Stimulated activated naive CD4-positive, alpha-beta T cell (primary cell): ENCODE measurements at places on chromosomes 4 and X.

GRCh38 chr4:75158451-75158850 lies 225.5 kb downstream of the PARM1 start:
- no peak for DNase-seq

DNA sequence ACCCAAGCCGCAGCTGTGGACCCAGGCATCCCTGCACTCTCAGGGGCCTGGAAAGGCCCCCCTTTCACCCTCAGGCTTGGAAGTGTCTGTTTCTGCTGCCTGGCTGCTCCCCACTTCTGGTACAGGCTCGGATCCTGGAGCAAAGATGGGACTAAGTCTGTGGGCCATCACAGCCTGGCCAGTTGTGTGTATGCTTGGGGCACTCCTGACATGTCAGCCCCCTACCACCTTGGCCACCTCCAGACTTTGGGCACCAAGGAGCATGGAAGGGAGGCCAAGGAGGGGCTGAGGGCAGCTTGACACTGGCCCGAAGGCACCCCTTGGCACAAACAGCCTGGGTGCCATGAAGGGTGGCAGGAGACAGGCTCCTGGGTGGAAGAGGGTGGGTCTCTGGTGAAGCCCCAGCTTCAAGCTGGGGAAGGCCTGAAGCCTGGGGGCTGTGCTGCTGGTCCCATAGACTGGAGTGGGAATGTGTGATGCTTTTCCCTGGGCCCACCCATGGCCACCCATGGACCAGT lies 799.4 kb upstream of the AGA start:
- DNase-seq = no peak

DNA sequence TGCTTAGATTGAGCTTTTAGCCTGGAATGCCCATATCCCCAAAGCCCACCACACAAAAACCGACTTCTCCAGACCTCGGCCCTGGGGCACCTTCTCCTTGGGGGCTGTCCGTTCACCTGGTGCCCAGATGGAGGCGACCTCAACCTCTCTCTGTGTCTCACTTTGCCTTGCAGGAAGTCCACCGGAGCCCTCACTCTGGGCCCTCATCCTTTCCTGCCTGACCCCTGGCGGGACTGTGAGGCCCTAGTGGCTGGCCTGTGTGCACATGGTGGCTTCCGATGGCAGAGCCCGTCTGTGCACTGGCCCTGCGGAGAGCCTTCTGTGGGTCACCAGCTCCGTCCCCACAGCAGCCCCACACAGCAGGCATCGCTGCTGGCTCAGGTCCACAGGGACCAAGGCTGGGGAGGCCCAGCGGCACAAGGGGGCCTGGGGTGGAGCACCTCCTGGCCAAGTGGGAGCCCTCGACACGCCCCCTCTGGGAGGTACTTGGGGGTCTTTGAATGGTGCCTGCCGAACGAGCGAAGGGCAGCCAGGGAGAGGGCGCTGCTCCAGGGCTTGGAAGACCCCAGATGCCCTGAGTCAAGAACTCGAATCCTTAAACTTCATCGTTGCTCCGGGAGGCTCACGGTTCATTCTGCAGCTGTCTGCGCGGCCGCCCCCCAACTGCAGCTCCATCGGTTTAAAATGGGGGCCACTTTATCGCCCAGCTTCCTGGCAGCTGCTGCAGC lies 97.2 kb upstream of the ADRA2C start:
- no peak for DNase-seq

GRCh38 chrX:1507511-1508463 lies 29.2 kb downstream of the P2RY8 start:
- no peak for DNase-seq

- no peak for DNase-seq
These were observed 288.9 kb upstream of the TECRL start for GRCh38 chr4:64698171-64698570.
